ENCODE measurements at places on chromosomes 5 and 9. TPM values are rescaled to one million over a fixed set of nuclear protein-coding genes. Genes with fewer than 3 reads are reported as not detected.

DNA sequence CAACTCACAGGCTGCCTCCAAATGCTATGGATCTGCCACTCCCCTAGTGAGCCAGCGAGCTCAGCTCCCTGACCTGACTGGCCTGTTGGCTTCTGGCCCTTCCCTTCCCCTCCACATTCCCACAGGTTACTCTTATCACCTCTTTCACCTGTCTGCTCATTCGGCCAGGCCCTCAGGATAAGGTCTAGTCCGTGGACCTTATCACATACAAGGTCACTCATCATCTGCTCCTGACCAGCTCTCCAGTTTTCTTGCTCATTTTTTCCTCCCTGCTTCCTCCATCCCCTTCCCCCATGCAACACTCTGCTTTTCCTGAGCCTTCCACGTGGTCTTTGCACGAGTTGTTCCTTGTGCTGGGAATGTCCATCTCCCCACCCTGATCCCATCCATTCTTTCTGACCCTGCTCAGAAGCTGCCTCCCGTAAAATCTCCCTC lies 25.9 kb upstream of the NDST1 start:
- DNase-seq: no peak
- H3K27ac ChIP-seq: no peak overlapping the region
- H3K4me1 ChIP-seq: no peaks in the 10 kb centered on the region
- no peaks in the 10 kb centered on the region for H3K27me3 ChIP-seq
- H3K4me3 ChIP-seq: no peak overlapping the region

GRCh38 chr9:105972466-105973204 lies 278.3 kb downstream of the TMEM38B start:
- no peak overlapping the region for H3K27ac ChIP-seq
- H3K27me3 ChIP-seq: no peaks in the 10 kb centered on the region
- H3K4me3 ChIP-seq: no peak overlapping the region
- H3K4me1 ChIP-seq: no peaks in the 10 kb centered on the region
- H3K36me3 ChIP-seq: no peaks in the 10 kb centered on the region

- H3K36me3 ChIP-seq: no peaks in the 10 kb centered on the region
- H3K27ac ChIP-seq: no peak overlapping the region
- no peaks in the 10 kb centered on the region for H3K27me3 ChIP-seq
- no peak for DNase-seq
- no peak overlapping the region for H3K4me3 ChIP-seq
Measured at GRCh38 chr5:424301-425110, 18.5 kb upstream of the EXOC3 start.

Gene TLX3
- not detected for total RNA-seq

GRCh38 chr9:83554278-83554677 lies 16.1 kb upstream of the FRMD3 start:
- DNase-seq: no peak
- no peaks in the 10 kb centered on the region for H3K27me3 ChIP-seq
- no peak overlapping the region for H3K4me3 ChIP-seq
- H3K4me1 ChIP-seq: no peaks in the 10 kb centered on the region

DNA sequence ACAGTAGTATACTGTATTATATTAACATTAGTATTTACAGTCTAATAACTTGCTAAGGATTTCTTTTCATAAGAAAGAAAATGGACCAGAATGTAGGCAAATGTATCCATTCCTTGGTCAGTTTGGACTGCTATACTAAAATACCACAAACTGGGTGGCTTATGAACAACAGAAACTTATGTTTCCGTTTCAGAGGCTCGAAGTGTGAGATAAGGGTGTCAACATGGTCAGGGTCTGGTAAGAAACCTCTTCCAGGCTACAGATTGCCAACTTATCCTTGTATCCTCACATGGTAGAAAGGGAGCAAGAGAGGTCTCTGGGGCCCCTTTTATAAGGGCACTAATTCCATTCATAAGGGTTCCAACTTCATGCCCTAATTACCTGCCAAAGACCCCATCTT lies 9.2 kb upstream of the ESM1 start:
- no peak overlapping the region for H3K27ac ChIP-seq
- no peaks in the 10 kb centered on the region for H3K27me3 ChIP-seq
- H3K36me3 ChIP-seq: no peaks in the 10 kb centered on the region
- no peaks in the 10 kb centered on the region for H3K4me1 ChIP-seq
- no peak for DNase-seq

Gene ARSI
- total RNA-seq: 0.41 TPM

DNA sequence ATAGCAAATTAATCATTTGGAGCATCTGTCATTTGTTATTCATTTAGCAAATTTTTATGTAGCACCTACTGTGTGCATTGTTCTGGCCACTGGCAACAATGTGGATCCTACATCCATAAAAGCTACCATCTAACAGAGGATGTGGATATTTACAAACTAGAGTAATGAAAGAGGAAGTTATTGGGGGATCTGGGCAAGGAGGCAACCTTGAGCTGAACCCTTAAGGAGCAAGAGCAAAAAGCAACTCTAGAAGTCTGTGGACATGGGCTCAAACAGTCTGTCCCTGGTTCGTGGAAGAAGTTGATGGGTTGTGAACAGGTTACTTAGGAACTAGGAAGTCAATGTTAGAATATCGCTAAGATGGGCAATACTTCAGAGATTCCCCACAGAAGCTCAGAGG lies 259.9 kb downstream of the SYK start:
- no peak overlapping the region for H3K4me3 ChIP-seq
- no peak for DNase-seq
- H3K27ac ChIP-seq: no peak overlapping the region
- H3K4me1 ChIP-seq: peaks cover 13% of the 10 kb centered on the region
- no peaks in the 10 kb centered on the region for H3K27me3 ChIP-seq

GRCh38 chr5:58523956-58524355 lies 32.7 kb downstream of the GAPT start:
- no peaks in the 10 kb centered on the region for H3K36me3 ChIP-seq
- DNase-seq: no peak
- H3K4me1 ChIP-seq: no peaks in the 10 kb centered on the region
- H3K27me3 ChIP-seq: no peaks in the 10 kb centered on the region
- no peak overlapping the region for H3K4me3 ChIP-seq
- no peak overlapping the region for H3K27ac ChIP-seq

DNA sequence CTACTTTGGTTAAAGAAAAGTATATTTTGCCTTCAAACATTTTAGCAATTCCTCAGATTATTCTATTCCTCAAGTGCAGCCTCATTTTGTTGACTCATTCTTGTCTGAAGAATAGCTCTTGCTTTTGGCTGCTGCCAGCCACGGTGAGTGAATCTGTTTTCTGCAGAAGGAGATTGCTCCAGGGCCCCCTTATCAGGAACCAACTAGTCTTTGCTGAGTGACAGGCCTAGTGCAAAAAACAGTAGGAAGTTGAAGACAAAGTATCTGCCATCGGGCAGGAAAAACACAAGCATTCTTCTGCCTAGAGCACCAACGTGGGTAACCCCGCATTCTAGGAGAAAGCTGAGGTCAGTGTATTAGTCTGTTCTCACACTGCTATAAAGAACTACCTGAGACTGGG lies 42.3 kb downstream of the ZNF883 start:
- no peak overlapping the region for H3K27ac ChIP-seq
- no peak for DNase-seq
- H3K4me3 ChIP-seq: no peak overlapping the region
- H3K4me1 ChIP-seq: no peaks in the 10 kb centered on the region
- no peaks in the 10 kb centered on the region for H3K27me3 ChIP-seq

Gene PCDHA3
- total RNA-seq: 2.0 TPM

Gene CDH18
- total RNA-seq: not detected

DNA sequence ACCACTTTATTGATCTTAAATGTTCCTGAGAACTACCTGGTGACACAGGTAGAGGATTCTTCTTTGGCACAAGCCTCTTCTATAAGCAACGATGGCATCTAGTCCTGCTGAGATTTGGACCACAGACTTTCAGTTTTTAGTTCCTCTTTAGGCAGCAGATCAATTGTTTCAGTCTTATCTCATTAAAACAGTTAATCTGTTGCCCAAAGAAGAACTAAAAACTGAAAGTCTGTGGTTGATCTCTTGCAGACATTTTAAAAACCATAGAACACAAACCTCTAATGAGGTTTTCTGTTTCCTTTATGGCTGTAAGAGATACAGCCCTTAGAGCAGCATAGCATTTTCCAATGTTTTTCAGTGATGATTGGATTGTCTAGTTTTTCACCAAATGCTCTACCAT lies 480.9 kb downstream of the MTRR start:
- H3K4me3 ChIP-seq: no peak overlapping the region
- DNase-seq: no peak
- H3K27ac ChIP-seq: no peak overlapping the region
- no peaks in the 10 kb centered on the region for H3K4me1 ChIP-seq
- H3K36me3 ChIP-seq: no peaks in the 10 kb centered on the region
- no peaks in the 10 kb centered on the region for H3K27me3 ChIP-seq

Gene UQCRQ
- total RNA-seq: 59.3 TPM

DNA sequence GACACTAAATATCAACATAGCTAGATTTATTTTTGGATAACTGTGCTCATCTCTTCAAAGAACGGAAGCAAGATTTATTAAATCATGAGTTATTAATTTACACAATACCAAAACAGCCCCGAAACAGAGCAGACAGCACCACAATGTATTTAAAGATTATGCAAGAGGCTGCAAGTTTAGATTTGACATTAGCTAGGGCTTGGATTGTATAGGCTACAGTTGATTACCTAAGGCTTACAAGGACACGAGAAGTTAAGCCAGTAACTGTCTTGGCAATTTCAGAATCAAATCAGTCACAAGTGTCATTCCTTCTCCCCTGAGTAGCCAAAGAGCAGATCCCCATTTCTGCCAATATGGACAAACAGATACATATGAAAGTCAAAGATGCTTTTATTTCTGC lies 152.6 kb downstream of the MED27 start:
- no peaks in the 10 kb centered on the region for H3K36me3 ChIP-seq
- no peaks in the 10 kb centered on the region for H3K4me1 ChIP-seq

GRCh38 chr5:142798099-142798770 lies 28.1 kb downstream of the ARHGAP26 start:
- no peak for DNase-seq
- peaks cover 28% of the 10 kb centered on the region for H3K4me1 ChIP-seq
- H3K27ac ChIP-seq: no peak overlapping the region
- H3K36me3 ChIP-seq: no peaks in the 10 kb centered on the region
- no peak overlapping the region for H3K4me3 ChIP-seq
- no peaks in the 10 kb centered on the region for H3K27me3 ChIP-seq

- H3K36me3 ChIP-seq: no peaks in the 10 kb centered on the region
- DNase-seq: no peak
- H3K4me1 ChIP-seq: no peaks in the 10 kb centered on the region
- H3K4me3 ChIP-seq: no peak overlapping the region
Measured at GRCh38 chr9:115397591-115398312, 279.8 kb upstream of the TNC start.

DNA sequence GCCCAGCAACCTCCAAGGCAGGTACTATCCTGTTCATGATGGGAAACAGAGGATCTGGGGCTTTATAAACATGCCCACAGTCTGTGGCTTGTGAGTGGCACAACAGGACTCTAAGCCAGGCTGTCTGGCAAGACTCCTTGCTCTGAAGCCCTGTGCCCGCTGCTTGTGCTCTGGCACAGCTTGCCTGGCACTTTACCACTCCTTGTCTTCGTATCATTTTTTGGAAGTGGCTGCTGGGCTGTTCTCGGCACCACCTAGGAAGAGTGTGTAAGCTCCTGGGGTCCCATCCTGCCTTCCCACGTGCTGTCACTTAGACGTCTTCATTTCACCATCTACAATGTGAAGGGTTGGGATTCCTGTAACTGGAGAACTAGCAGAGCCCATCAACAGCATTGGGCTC lies 59.3 kb upstream of the GLRX start:
- no peaks in the 10 kb centered on the region for H3K27me3 ChIP-seq
- DNase-seq: no peak
- peaks cover 9% of the 10 kb centered on the region for H3K4me1 ChIP-seq
- H3K4me3 ChIP-seq: no peak overlapping the region
- H3K36me3 ChIP-seq: peaks cover 3% of the 10 kb centered on the region
- H3K27ac ChIP-seq: no peak overlapping the region

Gene PCDHGA8
- 13.9 TPM for total RNA-seq

GRCh38 chr9:109452761-109453160 lies 45.3 kb downstream of the PTPN3 start:
- no peak overlapping the region for H3K27ac ChIP-seq
- no peak overlapping the region for H3K4me3 ChIP-seq
- no peaks in the 10 kb centered on the region for H3K4me1 ChIP-seq
- DNase-seq: no peak
- H3K27me3 ChIP-seq: no peaks in the 10 kb centered on the region

GRCh38 chr5:163619951-163620350 lies 114.5 kb downstream of the MAT2B start:
- no peak overlapping the region for H3K4me3 ChIP-seq
- H3K4me1 ChIP-seq: no peaks in the 10 kb centered on the region
- DNase-seq: no peak
- H3K27me3 ChIP-seq: no peaks in the 10 kb centered on the region
- H3K27ac ChIP-seq: no peak overlapping the region

DNA sequence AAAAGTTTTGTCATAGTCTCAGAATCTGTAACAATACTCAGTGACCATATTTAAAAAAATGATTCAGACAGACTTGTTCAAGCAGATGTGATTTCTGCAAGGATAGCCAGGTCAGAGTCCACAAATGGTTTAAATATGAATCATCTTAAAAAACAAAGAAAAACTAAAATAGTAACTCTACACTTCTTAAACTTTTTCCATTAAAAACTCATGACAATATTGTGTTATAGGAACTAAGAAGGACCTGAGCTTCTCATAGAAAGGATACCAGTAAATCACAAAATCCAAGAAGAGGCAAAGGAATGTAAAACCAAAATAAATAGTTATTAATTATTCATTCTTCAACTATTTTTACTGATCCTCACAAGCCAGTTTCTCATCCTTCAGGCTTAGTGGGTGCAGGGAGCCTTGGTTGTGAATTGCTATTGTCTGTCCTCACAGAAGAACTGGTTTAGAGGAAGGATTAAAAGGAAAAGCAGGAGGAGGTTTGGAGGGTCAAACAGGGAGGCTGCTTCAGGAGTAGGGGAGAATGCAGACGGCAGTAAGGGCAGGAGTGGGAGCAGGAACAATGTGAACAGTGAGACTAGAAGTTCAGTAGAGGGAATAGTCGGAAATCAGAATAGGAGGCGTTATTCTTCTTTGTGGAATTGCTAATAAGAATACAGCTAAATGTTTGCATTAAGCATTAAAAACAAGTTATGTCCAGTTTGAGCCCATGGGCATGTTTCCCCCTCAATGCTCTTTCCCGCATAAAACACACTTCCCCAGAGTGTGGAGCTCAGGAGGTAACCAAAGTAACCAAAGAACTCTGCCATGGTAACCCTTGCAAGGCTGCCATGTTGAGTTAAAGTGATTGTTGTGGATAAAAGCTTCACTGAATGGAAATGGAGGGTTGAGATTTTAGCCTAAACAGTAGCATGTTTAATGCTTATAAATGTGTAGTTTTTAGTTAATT lies 110.7 kb downstream of the CCDC192 start:
- no peak for DNase-seq
- no peak overlapping the region for H3K4me3 ChIP-seq
- no peak overlapping the region for H3K27ac ChIP-seq

Measured in thoracic aorta (tissue), 2 donors.